ENCODE measurements at places on chromosomes 4 and X.

DNA sequence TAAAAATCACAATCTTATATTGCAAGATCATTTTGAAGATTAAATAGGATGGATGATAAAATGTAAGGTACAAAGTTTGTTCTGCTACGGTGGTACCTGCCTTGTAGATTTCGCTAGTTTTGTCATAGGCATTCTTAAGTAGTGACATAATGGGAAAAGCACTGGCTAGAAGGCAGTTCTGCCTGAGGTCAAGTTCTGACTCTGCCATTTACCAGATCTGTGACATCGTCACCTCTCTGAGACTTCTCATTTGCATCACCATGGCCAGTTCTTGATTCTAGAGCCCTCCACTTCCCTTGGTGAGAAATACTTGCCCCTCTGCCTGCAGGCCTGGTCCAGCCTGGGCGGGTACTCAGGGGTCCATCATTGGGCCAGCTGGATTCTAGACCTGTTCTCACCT lies 85.2 kb downstream of the HS3ST1 start:
- DNase-seq = no peak
- H3K4me1 ChIP-seq = no peaks in the 10 kb centered on the region
- H3K27ac ChIP-seq = no peak overlapping the region
- H3K36me3 ChIP-seq = no peaks in the 10 kb centered on the region
- no peak overlapping the region for H3K4me3 ChIP-seq

GRCh38 chrX:106672527-106672926 lies 54.0 kb upstream of the RNF128 start:
- no peak for DNase-seq
- no peaks in the 10 kb centered on the region for H3K4me1 ChIP-seq
- no peak overlapping the region for H3K27ac ChIP-seq

DNA sequence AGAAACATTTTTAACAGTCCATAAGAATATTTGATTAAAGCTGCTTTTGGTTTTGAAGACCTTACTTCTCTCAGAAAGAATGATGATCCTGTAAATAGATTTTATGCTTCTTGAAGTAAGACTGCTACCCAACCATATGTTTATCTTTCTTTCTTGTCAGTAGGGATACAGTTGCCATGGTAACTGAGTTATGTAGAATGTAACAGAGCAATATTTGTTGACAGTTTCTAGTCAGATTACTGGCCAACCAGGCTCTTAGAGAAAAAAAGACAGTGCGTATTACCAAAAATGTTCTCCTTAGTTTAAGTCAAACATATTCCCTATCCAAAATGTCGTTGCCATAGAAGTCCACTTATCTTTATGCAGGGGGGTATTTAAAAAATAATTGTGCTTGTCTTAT lies 456.8 kb downstream of the PRR32 start:
- no peaks in the 10 kb centered on the region for H3K27me3 ChIP-seq
- no peak for DNase-seq
- no peak overlapping the region for H3K27ac ChIP-seq
- no peaks in the 10 kb centered on the region for H3K36me3 ChIP-seq
- no peaks in the 10 kb centered on the region for H3K4me1 ChIP-seq
- no peak overlapping the region for H3K4me3 ChIP-seq

DNA sequence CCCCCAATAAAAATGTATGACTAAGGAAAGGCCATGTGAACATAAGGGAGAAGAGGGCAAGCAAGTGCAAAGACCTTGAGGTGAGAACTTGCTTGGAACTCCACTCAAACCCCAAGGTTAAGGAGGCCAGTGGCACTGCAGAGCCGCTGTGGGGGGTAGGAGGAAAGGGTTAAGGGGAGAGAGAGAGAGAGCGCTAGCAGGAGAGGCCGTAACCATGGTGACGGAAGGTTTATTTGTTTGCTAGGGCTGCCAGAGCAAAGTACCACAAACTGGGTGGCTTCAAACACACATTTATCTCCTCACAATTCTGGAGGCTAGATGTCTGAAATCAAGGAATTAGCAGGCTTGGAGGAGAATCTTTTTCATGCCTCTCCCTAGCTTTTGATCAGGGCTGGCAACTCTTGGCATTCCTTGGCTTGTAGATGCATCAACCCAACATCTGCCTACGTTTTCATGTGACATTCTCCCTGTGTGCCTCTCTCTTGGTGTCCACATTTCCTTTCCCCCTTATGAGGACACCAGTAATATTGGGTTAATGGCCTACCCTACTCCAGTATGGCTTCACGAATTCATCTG lies 35.2 kb downstream of the SMIM20 start:
- H3K4me1 ChIP-seq = peaks cover 8% of the 10 kb centered on the region
- peaks cover 21% of the 10 kb centered on the region for H3K27me3 ChIP-seq
- no peak for DNase-seq
- H3K4me3 ChIP-seq = no peak overlapping the region
- H3K36me3 ChIP-seq = no peaks in the 10 kb centered on the region

Measured in left ventricle myocardium inferior (tissue), 1 donor.